T-helper 17 cell (primary cell): ENCODE measurements at places on chromosomes 16 and 17.

- H3K4me1 ChIP-seq = peaks cover 14% of the 10 kb centered on the region
- no peak for DNase-seq
- peaks cover 4% of the 10 kb centered on the region for H3K36me3 ChIP-seq
- H3K4me3 ChIP-seq = no peak overlapping the region
- no peak overlapping the region for H3K27ac ChIP-seq
Observed at GRCh38 chr17:8448310-8448709, 12.6 kb downstream of the NDEL1 start.

DNA sequence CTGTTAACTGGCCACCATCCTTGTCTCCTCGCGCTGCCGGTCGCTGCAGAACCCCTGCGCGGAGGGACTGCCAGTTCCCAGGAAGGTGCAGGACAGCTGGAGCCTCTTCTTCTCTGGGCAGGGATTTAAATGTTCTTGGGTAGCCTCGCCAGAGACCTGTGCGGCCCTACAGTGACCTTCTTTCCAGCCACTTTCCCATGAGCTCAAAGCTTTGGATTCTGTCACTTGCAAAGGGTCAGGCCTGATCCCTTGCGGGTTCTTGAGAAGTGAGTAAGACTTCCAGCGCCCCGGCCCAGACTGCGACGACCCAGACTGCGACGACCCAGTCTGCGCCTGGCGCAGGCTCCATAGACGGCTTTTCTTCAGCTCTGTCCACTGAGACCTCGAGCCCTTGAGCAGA lies 1.4 kb upstream of the SLFN5 start:
- H3K4me1 ChIP-seq = peaks cover 57% of the 10 kb centered on the region
- peak; percentile 20 for DNase-seq
- no peaks in the 10 kb centered on the region for H3K27me3 ChIP-seq

- H3K36me3 ChIP-seq = no peaks in the 10 kb centered on the region
- H3K27ac ChIP-seq = no peak overlapping the region
- H3K4me1 ChIP-seq = no peaks in the 10 kb centered on the region
- DNase-seq = no peak
- no peak overlapping the region for H3K4me3 ChIP-seq
- no peaks in the 10 kb centered on the region for H3K27me3 ChIP-seq
Observed at GRCh38 chr16:51388516-51388951, 237.5 kb upstream of the SALL1 start.

- H3K4me3 ChIP-seq = no peak overlapping the region
- no peaks in the 10 kb centered on the region for H3K27me3 ChIP-seq
- peaks cover 48% of the 10 kb centered on the region for H3K4me1 ChIP-seq
- H3K27ac ChIP-seq = peak overlapping the region; percentile 69
- no peak for DNase-seq
Observed at GRCh38 chr16:71916397-71916920, 21.1 kb downstream of the IST1 start.

DNA sequence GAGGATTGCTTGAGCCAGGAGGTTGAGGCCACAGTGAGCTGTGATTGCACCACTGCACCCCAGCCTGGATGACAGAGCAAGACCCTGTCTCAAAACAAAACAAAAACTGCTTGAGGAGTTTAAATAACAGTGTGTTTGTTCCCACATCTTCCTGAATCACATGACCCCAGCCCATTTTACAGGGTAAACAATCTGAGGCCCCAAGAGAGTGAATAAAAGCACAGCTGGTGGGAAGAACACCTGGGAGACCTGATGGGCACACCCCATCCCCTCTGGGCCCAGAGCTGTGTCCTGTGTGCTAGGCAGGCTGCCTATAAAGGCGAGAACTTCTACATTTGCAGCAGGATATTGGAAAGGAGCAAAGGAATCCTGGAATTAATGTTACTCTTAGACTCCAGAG lies 69.6 kb downstream of the PLXDC1 start:
- H3K27ac ChIP-seq = peak overlapping the region; percentile 53
- H3K4me1 ChIP-seq = peaks cover 2% of the 10 kb centered on the region
- H3K36me3 ChIP-seq = peaks cover 2% of the 10 kb centered on the region
- H3K27me3 ChIP-seq = peaks cover 5% of the 10 kb centered on the region

GRCh38 chr16:85767531-85767930 lies 16.6 kb upstream of the C16orf74 start:
- H3K36me3 ChIP-seq = no peaks in the 10 kb centered on the region
- H3K27me3 ChIP-seq = peaks cover 9% of the 10 kb centered on the region
- no peak for DNase-seq
- no peak overlapping the region for H3K4me3 ChIP-seq
- no peak overlapping the region for H3K27ac ChIP-seq

DNA sequence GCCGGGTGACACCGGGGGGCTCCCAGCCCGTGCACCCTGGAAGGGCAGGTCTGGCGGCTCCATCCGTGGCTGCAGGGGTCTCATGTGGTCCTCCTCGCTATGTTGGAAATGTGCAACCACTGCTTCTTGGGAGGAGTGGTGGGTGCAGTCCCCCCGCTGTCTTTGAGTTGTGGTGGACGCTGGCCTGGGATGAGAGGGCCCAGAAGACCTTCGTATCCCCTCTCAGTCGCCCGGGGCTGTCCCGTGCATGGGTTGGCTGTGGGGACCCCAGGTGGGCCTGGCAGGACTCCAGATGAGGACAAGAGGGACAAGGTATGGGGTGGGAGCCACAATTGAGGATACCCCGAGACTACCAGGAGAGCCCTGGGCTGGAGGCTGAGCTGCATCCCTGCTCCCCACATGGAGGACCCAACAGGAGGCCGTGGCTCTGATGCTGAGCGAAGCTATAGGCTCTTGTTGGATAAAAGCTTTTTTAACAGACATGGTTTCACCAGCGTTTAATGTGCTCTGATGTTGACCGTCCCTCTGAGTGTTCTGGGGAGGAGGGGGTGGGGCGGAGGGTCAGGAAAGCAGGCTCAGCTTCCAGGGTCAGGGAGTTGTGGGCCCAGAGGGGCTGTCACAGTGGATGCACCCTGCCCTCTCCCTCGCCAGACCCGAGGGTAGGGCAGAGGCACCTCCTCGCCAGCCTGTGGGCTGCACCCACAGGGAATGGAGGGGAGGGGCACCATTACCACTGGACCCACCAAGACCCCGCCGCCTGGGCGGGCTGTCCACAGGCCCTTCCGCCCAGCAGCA lies 5.4 kb downstream of the SPATA2L start:
- H3K4me3 ChIP-seq = peak overlapping the region; percentile 21
- H3K36me3 ChIP-seq = no peaks in the 10 kb centered on the region
- H3K4me1 ChIP-seq = peaks cover 10% of the 10 kb centered on the region
- H3K27ac ChIP-seq = no peak overlapping the region
- no peak for DNase-seq

GRCh38 chr16:63323722-63324705 lies 1287.8 kb upstream of the CDH8 start:
- H3K36me3 ChIP-seq = no peaks in the 10 kb centered on the region
- H3K27me3 ChIP-seq = no peaks in the 10 kb centered on the region
- H3K4me1 ChIP-seq = no peaks in the 10 kb centered on the region
- H3K27ac ChIP-seq = no peak overlapping the region
- DNase-seq = no peak

- H3K36me3 ChIP-seq = peaks cover 2% of the 10 kb centered on the region
- peaks cover 5% of the 10 kb centered on the region for H3K4me1 ChIP-seq
- H3K27ac ChIP-seq = no peak overlapping the region
Observed at GRCh38 chr17:8419305-8419704, 16.4 kb upstream of the NDEL1 start.

DNA sequence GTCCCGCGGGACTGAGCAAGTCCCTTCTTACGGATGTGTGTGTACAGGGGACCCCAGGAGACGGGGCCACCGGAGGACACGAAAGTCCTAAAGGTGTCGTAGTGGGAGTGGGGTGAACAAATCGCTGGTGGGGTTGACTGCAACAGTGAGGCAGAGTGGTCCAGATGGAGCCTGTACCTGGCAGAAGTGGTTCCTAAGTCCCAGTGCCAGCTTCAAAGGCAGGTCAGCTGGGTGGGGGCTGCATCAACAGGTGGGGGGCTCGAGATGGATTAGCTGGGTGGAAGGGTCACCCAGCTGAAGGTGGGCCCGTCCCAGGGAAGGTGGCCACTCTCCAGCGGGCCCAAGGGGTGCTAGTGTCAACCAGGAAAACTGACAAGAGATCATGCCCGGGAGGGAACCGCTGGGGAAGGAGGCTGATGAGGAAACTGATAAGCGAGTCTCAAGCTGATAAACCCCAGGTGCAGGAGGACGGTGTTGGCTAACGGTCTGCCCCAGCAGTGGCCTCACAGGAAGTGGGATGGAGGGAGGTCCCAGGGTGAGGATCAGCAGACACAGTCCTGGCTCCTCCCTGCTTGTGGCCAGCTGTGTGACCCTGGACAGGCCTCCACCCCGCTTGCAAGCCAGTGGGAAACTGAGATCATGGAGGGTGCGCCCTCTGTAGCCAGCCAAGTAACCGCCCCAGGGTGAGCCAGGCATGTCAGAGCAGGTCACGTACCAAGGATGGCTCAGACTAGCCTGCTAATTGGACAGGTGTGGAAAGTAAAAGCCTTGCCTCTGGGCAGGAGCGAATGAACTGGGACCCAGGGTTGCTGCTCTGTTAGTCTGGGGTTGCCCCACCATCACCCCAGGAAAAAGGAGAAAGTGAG lies 1.0 kb downstream of the ORAI3 start:
- H3K4me1 ChIP-seq = peaks cover 29% of the 10 kb centered on the region
- H3K27me3 ChIP-seq = no peaks in the 10 kb centered on the region
- H3K4me3 ChIP-seq = peak overlapping the region; percentile 94
- DNase-seq = no peak
- no peak overlapping the region for H3K27ac ChIP-seq

DNA sequence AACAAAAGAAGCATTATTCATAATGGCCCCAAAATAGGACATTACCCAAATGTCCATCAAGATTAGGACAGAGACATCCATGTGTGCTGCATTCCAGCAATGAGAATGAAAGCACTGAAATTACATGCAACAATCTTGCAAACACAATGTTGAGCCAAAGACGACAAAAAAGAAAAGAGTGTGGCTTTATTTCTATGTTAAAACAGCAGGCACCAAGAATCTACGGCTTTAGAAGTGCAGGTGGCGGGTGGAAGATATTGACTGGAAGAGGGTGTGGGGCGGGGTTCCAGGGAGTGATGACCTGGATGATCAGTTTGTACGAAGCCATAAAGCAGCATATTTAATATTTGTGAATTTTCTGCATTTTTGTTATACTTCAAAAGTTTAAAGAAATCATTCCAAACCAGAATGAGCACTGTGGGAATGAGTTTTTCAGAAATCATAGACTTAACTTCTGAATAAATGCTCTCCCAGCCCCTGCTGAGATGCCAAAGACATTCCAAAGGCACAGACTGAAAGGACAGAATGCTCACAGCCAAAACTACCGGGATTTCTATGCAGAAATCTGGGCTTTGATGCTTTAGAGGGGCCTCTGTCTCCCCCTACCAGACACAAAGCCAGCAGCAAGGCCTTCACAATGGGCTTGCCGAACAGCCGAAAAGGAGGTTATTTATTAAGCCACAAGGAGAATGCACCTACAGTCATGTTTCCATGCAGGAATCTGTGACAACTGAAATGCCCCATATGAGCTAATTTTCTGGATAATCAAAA lies 361.6 kb downstream of the GRIN2A start:
- no peak for DNase-seq
- H3K4me3 ChIP-seq = no peak overlapping the region
- no peak overlapping the region for H3K27ac ChIP-seq
- H3K4me1 ChIP-seq = no peaks in the 10 kb centered on the region
- H3K36me3 ChIP-seq = no peaks in the 10 kb centered on the region

GRCh38 chr16:89147085-89147817 lies 24.3 kb upstream of the CDH15 start:
- peaks cover 6% of the 10 kb centered on the region for H3K36me3 ChIP-seq
- no peaks in the 10 kb centered on the region for H3K27me3 ChIP-seq
- H3K27ac ChIP-seq = no peak overlapping the region

GRCh38 chr17:33421933-33422332 lies 128.8 kb upstream of the ASIC2 start:
- H3K36me3 ChIP-seq = peaks cover 5% of the 10 kb centered on the region
- DNase-seq = no peak
- H3K4me3 ChIP-seq = no peak overlapping the region
- H3K27ac ChIP-seq = no peak overlapping the region

DNA sequence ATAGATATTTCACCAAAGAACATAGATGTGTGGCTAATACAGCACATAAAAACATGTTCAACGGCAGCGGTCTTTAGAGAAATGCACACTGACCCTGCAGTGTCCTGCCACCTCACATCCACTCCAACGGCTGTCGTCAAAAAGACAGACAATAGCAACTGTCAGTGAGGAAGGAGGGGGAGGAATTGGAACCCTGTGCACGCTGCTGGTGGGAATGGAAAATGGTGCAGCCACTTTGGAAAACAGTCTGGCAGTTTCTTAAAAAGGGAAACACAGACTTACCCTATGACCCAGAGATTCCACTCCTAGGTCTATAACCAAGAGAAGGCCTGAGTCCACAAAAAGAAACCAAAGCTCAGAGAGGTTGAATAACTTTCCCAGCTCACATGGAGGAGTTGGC lies 7.7 kb downstream of the CEP295NL start:
- H3K27me3 ChIP-seq = peaks cover 9% of the 10 kb centered on the region
- H3K27ac ChIP-seq = no peak overlapping the region
- H3K36me3 ChIP-seq = no peaks in the 10 kb centered on the region
- H3K4me1 ChIP-seq = peaks cover 20% of the 10 kb centered on the region

- H3K27ac ChIP-seq = no peak overlapping the region
- DNase-seq = no peak
- H3K4me3 ChIP-seq = no peak overlapping the region
Observed at GRCh38 chr16:48008011-48008525, 147.7 kb downstream of the ABCC12 start.

GRCh38 chr16:87823181-87823929 lies 46.0 kb downstream of the SLC7A5 start:
- no peak overlapping the region for H3K4me3 ChIP-seq
- no peak for DNase-seq
- H3K4me1 ChIP-seq = peaks cover 5% of the 10 kb centered on the region
- H3K27ac ChIP-seq = peak overlapping the region; percentile 34
- H3K27me3 ChIP-seq = no peaks in the 10 kb centered on the region
- no peaks in the 10 kb centered on the region for H3K36me3 ChIP-seq

DNA sequence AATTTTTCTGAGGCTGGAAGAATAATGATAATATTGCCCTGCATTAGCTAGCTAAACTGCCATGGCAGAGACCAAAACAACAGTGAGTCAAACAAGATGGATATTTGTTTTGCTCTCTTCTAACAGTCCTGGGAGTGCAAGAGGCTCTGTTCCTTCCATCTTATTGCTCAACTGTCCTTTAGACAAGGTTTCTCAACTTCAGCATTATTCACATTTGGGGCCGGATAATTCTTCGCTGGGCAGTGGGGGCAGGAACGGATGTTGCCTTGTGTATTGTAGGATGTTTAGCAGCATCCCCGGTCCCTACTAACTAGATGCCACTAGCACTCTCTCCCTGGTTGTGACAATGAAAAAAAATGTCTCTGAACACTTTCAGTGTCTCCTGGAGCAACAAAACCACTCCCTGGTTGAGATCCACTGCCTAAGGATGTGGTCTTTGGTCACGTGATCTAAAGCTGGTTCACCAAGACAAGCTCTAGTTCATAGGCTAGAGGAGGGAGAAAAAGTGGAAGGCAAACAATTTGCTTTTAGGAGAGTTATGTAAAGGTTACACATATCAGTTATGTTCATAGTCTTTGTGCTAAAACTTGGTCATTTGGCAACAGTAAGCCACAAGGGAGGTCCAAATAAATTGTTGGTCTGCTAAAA lies 144.4 kb downstream of the PCTP start:
- no peaks in the 10 kb centered on the region for H3K36me3 ChIP-seq
- DNase-seq = no peak
- H3K4me3 ChIP-seq = no peak overlapping the region
- no peaks in the 10 kb centered on the region for H3K4me1 ChIP-seq
- H3K27me3 ChIP-seq = peaks cover 7% of the 10 kb centered on the region
